ENCODE measurements at places on chromosomes 7 and 10.

DNA sequence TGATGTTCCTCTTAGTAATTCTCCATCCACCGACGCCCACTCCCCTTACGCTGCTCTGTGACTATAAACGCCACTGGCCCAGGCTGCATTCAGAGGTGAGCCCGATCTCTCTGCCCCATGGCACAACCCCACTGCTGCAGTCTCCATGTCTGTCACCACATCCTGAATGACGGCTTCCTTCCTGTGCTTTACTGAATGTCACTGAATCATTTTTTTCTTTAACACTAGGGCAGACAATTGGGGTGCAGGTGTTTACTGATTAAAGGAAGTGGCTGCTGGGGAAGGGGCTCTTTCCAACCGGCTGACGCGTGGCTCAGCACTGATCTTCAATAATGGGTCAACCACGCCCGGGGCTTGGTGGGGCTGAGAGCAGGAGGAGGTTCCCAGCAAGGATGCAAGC, 208.3 kb downstream of the USP6NL start:
- DNase-seq, result peak; percentile 55

GRCh38 chr7:1918881-1919525, 248.9 kb downstream of the ELFN1 start:
- DNase-seq, result no peak

DNA sequence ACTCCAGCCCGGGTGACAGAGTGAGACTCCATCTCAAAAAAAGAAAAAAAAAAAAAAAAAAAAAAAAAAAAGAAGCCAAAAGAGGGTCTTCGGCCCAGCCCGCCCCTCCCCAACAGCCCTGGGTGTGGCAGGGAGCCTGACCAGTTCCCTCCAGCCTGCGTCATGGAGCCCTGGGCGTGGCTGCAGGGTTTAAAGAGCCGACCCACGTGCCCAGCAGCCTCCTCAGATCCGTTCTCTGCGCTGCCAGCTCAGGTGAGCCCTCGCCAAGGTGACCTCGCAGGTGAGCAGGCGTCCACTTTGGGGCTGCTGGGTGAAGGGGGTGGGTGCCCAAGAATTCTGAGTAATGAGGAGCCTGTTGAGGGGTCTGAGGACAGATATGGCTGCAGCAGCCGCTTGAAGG, at the start of gene FXYD4:
Gene FXYD4 (plus strand): TSS at position 219 of the 400 bp plus-strand sequence. CDS start 2,111 bp downstream, outside the sequence.
- no peak for DNase-seq

DNA sequence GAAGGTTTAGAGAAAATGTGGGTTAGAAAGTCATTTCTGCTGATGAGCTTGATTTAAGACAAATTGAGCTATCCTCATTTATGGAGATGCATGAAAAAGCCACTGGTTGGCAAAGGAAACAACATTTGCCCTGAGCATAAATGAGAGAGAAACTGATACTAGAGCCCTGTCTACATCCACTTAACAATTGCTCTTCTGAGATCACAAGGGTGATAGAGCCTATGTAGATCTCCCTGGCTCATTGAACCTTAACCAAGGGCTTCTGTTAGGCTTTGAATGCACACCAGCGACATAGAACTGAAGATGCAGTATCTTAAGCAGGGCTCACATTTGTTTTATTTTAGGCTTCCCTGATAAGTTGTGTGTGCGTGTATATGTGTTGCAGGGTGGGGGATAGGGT, 35.0 kb downstream of the GPR141 start:
- DNase-seq, result no peak

DNA sequence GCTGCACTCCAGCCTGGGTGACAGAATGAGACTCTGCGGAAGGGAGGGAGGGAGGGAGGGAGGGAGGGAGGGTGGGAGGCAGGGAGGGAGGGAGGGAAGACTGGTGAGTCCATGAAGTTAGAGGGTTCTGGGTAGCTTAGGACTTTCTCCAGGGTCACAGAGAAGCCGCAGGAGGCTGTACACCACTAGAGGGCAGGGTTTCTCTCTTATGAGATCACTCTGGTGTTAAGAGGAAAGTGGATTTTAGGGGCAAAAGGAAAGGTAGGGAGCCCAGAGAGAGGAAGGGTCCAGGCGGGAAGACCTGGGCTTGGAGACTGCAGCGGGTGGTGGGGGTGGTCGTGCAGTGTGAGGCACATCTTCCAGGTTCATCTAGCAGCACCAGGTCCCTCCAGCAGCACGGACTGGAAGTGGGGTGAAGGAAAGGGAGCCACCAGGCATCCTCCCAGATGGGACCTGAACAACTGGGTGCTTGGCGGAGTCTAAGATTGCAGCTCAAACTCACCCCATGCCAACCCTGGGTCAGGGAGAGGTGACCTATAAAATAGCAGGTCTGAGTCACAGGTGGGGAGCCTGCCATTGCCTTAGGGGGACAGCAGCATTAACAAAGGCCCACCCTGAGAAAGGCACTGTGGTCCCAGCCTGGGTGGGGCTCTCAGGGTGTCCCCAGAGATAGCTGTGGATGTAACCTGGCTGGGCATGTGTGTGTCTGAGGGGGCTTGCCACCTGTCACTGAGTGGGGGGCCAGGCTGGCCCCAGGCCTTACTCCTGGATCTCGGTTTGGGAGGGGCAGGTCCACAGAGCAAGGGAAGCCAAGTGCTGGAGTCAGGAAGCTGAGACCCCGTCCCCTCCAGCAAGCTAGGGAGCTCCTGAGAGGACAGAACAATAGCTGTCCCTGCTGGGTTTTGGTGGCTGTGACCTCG, 48.5 kb upstream of the SLC29A3 start:
- no peak for DNase-seq

- no peak for DNase-seq
Observed at GRCh38 chr10:91974960-91975359, 51.4 kb downstream of the BTAF1 start.

DNA sequence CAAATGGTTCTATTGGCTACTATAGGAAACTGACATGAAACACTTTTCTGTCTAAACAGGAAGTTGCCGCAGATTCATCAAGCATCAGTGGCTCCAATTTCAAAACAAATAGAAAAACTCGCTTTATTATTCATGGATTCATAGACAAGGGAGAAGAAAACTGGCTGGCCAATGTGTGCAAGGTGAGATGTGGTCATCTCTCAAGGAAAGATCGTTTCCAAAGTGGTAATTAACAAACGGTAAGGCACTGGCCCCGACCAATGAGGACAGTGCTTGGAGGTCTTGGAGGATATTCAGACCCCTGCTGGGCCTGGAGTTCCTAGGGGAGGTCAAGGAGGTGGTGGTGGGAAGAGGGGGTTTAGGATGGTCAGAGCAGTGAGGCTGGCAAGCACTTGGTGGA, 2.6 kb downstream of the PNLIP start:
- no peak for DNase-seq

DNA sequence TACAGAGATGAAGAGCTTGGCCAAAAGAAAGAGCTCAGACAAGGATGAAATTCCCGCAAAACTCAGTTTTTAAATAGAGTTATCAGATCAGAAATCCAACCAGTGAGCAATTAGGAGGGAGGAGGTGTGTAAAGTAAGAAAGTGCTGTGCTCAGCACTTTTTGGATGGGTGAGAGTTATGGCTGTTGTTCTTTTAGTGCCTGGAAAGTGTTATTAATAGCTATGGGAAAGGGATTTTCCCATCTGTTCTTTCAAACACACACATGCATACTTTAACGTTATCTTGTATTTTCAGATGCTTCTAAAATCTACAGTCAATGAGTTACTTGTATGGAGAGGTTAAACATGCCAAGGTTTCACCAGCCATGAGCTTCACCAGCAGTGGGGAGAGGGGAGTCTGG, 107.3 kb upstream of the TMEM72 start:
- no peak for DNase-seq

GRCh38 chr10:126969310-126969709, 64.1 kb downstream of the DOCK1 start:
- DNase-seq, result no peak

- DNase-seq, result no peak
Observed at GRCh38 chr7:148715027-148715426, 16.3 kb downstream of the CUL1 start.

DNA sequence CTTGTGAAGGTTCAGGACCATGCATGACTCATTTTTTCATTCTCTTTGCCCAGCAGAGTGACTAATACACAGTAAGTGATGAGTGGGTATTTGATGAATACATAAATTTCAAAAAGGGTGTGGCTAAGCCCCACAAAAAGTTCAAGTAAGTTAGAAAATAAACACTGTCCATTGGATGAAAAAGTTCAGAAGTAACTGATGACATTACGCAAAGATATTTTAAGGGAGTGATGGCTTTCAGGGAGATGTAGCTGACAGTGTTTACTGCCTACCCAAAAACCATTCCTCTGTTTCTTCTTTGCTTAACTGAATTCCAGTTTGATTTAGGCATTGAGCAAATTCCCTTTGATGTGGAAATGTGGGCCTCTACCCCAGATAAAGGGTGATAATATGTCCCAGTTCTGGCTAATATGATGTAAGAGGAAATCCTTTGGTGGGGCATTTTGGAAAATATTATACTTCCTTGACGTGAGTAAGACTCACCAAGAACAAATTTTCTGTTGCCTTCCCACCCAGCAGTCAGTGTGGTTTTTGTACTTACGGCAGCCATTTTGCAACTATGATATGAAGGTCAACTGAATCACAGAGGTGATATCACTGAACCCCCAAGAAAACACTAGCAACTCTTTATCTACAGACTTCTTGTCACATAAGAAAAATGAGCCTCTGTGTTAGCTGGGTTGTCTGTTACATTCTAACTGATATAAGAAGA, 29.0 kb upstream of the EBLN1 start:
- DNase-seq, result peak; percentile 46

GRCh38 chr7:16708511-16708910, 45.0 kb upstream of the TSPAN13 start:
- DNase-seq, result no peak

DNA sequence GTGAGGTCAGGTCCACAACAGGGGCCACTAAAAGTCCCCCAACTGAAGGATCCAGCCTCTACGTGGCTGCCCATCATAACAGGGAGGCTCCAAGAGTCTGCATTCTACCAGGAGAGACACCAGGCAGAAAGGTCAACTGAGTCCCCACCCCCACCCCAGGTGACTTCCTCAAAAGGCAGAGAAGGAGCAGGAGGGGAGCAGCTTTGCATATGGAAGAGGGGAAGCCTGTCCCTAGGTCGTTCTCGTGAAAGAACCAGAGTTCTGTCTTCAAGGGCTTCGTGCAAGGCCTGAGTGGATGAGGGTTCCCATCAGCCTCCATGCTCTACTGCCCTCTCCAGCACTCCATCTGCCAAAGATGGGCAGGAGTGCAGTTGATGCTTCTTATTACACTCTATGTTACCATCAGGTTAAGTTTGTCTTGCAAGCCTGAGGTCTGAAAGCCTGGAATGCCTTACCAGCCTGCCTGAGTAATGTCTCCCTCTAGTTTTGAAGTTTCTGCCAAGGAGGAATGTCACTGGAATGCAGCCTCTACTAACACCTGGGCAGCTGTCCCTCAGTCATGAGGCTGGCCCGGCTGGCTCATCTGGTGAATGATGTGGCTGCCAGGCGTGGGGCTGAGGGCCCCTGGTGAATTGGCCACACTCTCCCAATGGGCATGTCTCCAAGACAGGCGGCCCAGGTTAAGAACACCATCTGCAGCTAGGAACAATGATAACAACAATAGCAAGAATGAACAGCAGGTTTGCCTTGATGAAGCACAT, 54.3 kb upstream of the SMNDC1 start:
- DNase-seq, result no peak

GRCh38 chr10:58921421-58921855, 255.0 kb upstream of the PHYHIPL start:
- DNase-seq, result no peak

- no peak for DNase-seq
Observed at GRCh38 chr10:60197206-60197605, 192.5 kb downstream of the ANK3 start.

GRCh38 chr7:39465055-39465929, 100.9 kb upstream of the YAE1 start:
- DNase-seq, result no peak

DNA sequence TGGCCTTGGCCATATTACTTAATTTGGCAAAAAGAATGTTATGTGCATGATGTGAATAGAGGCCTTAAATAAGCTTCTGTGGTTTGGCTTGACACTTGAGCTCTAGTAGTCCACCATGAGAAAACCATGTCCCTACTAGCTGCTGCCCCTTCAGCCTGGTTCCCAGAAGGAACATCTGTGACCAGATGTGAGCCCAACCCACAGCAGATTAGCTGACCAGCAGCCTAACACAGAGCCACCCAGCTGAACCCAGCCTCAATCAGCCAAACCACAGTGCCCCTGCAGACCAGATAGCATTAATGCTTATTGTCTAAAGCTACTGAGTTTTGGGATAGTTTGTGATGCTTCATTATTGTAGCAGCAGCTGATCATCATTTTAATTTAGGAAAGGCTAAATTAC, 16.6 kb downstream of the JAZF1 start:
- no peak for DNase-seq

- no peak for DNase-seq
Observed at GRCh38 chr10:132294561-132295318, 13.0 kb downstream of the STK32C start.

DNA sequence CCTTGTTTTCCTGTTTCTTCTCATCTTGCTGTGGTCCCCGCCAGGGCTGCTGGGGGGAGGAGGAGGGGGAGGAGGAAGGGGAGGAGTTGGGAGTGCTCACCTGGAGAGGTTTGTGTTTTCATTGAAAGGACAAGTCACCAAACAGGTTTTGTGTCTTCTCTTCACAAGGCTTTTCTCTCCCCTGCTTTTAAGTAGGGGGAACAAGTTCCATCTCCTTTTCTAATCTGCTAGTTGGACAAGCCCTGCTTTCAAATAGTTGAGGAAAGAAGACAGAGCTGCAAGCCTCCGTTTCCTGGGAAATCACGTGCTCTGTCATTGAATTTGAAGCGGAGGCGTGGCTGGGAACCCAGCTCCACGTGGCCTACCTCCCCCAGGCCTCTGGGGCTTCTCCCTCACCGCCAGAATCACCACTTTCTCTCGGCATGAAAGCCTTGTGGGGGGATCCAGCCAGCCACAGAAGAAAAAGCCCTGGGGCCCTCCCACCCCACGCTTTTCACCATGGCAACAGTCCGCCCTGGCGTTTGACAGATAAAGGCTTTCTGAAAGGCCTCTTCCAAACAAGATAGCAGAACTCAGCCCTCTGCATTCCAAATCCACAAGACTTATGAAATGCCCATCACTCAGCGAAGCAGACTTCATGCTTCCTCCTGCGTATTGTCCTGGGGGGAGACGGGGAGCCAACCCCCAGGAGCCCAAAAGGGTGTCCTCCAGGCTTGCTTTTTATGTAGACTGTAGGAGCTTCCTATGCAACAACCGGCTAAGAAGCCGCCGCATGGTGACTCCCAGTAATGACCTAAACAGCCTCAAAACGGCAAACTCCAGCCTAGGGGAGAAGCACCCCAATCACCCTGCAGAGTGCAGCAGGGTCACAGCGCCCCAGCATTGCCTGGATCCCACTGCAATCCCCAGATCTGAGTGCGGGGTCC, 51.7 kb downstream of the PROSER2 start:
- peak; percentile 55 for DNase-seq

- no peak for DNase-seq
Observed at GRCh38 chr7:20064974-20065862, 152.0 kb downstream of the MACC1 start.
